Stimulated activated CD4-positive, alpha-beta T cell treated with anti-CD3 and anti-CD28 coated beads, Interleukin-1b, Interleukin-23, amount 100 ng/mL, for 1 hour (primary cell): ENCODE measurements at places on chromosomes 6 and 20.

- DNase-seq = no peak
Observed at GRCh38 chr6:139037490-139037889, 8.9 kb downstream of the ABRACL start.

DNA sequence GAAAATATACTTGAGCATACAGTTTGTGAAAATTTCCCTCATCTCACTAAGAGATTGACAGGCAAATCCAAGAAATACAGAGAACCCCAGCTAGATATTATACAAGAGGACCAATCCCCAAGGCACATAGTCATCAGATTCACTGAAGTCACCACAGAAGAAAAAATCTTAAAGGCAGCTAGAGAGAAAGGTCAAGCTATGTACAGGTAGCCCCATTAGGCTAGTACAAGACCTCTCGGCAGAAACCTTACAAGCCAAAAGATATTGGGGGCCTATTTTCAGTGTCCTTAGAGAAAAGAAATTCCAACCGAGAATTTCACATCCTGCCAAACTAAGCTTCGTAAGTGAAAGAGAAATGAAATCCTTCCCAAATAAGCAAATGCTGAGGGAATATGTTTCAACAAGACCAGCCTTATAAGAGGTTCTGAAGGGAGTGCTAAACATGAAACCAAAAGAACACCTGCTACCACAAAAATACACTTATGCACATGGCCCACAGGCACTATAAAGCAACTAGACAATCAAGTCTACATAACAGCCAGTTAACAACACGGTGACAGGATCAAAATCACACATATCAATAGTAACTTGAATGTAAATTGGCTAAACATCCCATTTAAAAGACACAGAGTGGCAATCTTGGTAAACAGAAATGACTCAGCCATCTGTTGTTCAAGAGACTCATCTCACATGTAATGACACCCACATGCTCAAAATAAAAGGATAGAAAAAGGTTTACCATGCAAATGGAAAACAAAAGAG is 96.3 kb downstream of the FHL5 start:
- DNase-seq = no peak

DNA sequence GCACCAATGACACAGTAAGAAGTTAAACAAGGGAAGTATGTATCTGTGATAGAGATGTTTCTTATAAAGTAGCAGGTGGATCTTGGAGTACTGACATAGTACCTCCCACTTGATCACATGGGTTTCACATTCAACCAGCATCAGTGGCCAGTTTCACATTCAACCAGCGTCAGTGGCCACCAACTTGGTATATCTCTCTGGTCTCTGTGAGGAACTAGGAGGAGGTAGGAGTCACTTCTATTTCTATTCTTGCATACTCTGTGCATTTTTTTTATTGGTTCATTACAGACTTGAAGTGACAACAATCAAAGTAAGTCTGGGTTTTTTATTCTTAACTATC is 200.3 kb upstream of the SIM1 start:
- DNase-seq = no peak

- no peak for DNase-seq
Observed at GRCh38 chr6:22366214-22366613, 69.4 kb upstream of the PRL start.

DNA sequence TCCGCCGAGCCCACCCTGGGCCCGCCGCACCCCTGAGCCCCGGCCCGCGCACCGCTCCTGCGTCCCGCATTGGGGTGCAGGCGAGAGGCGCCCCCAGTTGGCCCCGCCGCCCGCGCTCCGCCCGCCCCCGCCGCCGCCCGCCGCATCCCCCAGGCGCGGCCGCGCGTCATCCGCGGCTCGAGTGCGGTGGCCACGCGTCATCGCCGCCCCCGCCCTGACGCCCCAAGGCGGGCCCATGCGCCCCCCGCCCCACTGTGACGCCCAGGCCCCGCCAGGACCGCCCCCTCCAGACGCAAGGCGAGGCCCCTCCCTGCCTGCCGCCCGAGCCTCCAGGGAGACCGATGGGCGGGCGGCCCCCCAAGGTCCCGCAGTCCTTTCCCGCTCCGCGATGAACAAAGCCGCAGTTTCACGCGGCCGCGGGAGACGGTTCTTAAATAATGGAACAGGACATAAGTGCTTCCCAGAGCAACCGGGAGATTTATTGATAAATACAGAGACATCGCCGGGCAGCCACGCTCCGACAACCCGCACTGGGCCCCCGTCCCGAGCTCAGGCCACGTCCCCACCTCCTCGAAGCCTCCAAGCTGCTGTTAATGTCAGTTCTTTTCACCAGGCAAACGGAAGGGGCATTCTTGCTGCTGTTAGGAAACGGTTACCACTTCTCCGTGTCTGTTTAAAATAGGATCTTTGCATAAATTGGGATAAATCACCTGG is at the start of gene ANKRD60:
Gene ANKRD60 (minus strand): TSS at position 170 of the 714 bp plus-strand sequence. CDS start 0 bp downstream, at position 170.
- DNase-seq = no peak

DNA sequence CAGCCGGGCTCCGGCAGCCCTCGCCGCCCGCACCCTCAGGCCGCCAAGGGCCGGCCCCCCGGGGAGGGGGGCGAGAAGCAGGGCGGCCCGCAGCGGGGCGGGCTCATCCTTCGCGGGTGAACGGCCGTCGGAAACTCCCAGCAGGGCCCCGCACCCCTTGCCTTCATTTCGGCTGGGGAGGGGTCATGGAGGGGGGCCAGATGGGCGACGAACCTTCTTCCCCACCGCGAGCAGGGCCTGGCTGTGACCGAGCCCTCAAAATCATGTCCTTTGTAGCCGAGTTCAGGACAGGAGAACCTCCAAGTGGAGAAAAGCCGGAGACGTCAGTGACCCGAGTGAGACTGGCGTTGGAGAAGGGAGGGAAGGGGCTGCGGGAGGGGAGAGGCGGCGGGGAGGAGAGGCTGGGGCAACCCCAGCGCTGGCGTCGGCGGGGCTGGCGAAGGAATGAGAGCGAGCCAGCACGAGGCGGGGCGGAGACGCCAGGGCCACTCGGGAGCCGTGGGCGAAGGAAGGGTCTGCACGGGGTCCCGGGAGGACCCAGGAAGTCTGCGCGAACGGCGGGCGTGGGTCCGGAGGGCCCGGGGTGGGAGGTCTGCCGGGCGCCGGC is 571 bp upstream of the FOXC1 start:
- DNase-seq = no peak

- DNase-seq = no peak
Observed at GRCh38 chr20:14197097-14197496, 140.3 kb downstream of the FLRT3 start.

GRCh38 chr6:104344223-104344622 is 515.5 kb downstream of the HACE1 start:
- DNase-seq = no peak

GRCh38 chr6:39409889-39410288 is 87.4 kb upstream of the KCNK16 start:
- DNase-seq = no peak

DNA sequence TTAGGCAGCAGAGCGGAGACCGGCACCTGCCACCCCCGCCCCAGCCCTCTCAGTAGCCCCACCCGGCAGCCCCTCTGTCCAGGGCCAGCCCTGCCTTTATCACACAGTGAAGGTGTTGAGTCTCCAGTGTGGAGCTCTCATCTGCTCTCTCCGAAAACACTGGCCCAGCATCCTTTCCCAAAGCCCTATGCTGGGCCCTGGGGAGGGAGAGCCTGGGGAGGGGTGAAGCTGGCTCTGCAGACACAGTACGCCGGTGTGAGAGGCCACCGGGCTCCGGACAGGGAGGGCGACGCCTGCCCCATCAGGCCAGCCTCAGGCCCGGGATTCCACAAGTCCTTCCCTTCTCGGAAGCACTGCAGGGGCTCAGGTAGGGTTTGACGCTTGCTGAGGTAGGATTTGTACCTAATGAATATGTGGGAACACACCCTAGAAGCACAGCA is 186.9 kb downstream of the ERMARD start:
- DNase-seq = no peak

DNA sequence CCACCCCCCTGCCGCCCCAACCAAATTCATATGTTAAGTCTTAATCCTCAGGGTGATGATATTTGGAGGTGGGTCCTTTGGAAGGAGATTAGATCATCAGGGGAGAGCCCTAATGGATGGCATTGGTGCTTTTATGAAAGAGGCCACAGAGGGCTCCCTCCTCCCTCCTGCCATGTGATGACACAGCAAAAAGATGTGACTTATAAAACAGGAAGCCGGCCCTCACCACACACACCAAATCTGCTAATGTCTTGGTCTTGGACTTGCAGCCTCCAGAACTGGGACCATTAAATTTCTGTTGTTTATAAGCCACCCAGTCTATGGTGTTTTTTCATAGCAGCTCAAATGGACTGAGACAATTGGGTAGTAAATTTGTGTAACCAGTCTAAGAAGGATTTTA is 176.3 kb downstream of the ADGRG6 start:
- DNase-seq = no peak

- no peak for DNase-seq
Observed at GRCh38 chr20:24866008-24866407, 83.1 kb upstream of the CST7 start.

GRCh38 chr6:108751282-108751681 is 96.9 kb upstream of the ARMC2 start:
- no peak for DNase-seq

GRCh38 chr6:158611541-158612370 is 32.8 kb downstream of the DYNLT1 start:
- no peak for DNase-seq

GRCh38 chr6:83417880-83418663 is 12.8 kb downstream of the ME1 start:
- DNase-seq = no peak

- DNase-seq = no peak
Observed at GRCh38 chr20:61762167-61762710, 303.4 kb downstream of the TAF4 start.

DNA sequence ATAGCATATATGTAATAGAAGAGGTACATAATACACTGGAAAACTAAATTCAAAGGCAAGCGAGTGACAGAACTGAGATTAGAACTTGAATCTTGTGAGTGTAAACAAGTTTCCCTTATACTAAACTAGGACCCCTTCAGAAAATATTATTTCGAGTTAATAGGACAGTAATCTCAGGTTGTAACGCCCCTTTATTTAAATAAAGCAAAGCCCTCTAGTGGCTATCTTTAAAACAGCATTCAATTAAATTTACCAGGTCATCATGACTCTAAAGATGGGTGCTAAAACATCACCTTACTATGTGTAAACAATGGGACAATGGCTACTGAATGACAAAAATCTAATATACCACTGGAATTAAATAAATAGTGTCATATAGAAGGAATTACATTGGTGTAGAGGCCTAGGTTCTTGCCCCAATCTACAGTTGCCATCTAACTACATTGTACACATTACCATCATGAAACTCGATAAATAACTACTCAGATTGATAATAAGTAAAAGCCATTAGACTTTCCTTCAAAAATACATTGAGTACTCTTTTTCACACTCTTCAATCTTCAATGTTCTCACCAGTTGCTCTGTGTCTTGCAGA is 255.4 kb upstream of the IRAK1BP1 start:
- no peak for DNase-seq

DNA sequence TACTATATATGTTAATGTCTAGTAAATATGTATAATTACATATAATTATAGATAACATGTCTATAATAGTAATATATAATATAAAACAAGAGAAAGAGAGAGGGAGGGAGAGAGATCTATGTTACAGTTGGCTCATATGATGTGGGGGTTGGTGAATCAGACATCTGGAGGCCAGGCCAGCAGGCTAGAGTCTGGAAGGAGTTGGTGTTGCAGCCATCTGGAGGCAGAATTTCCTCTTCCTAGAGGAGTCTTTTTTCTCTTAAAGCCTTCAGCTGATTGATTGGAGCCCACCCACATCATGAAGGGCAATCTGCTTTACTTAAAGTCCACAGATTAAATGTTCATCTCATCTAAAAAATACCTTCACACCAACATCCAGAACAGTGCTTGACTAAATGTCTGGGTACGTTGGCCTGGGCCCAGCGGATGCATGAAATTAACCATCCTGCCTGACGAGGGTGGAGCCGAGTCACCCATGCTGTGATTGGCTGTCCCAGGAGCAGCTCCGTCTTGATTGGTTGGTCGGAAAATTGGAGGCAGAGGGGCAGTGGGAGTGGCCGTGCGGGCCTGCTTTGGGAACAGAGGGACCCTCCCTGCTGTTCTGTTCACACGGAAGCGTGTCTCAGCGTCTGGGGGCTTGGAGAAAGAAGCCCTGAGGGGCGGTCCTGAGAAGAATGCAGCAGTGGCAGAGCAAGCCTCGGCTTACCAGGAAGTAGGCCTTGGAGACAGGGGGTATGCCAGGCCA is 392.4 kb downstream of the QKI start:
- DNase-seq = no peak

- no peak for DNase-seq
Observed at GRCh38 chr6:129671442-129672340, 38.3 kb downstream of the ARHGAP18 start.

DNA sequence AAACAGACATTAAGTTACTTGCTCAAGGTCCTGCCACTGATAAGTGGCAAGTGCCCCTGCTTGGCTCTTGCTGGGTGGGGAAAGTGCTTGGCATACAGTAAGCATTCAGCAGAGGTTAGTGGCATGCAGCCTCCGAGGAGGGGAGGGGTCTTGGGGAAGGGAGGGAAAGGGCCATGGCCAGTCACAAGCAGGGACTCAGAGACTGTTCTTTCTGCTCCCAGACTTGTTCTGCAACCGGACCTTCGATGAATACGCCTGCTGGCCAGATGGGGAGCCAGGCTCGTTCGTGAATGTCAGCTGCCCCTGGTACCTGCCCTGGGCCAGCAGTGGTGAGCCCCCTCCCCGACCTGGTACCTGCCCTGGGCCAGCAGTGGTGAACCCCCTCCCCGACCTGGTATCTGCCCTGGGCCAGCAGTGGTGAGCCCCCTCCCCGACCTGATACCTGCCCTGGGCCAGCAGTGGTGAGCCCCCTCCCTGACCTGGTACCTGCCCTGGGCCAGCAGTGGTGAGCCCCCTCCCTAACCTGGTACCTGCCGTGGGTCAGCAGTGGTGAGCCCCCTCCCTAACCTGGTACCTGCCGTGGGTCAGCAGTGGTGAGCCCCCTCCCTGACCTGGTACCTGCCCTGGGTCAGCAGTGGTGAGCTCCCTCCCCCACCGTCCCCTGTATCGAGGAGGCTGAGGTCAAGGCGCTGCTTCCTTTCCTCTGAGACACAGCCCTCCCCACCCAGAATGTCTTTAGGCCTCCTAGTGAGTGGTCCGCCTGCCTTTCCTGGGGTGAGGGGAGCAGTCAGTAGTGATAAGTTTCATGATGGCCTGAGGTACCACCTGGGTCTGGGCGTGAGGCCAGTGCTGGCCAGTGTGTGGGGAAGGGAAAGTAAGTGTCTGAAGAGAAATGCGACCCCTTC is 8.9 kb downstream of the GLP1R start:
- DNase-seq = no peak

DNA sequence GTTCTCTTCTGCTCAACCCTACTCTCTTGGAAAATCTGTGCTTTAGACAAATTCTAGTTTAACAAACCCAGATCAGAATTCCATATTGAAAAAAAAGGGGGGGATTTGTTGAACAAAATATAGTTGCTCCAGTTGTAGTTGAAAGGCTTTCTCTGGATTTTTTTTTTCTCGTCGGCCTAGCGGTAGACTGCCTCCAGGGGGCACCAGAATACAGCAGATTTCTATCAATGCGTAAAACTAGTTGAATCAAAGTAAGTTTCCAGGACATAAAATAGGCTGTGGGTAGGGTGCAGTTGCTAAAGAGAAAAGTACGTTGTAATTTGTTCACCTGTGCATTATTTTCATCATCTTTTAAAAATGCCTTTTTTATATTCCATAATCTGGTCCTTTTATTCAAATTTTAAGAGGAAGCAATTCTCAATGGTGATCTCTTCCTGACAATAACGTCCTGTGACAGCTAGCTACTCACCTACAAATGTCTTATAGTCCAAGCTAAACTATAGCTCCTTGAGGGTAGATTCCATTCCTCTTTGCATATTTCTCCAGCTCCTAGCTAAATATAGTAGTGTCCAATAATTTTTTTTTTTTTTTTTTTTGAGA is 105.4 kb downstream of the PERP start:
- peak; percentile 41 for DNase-seq
